Right forelimb (tissue), 1 donor: ENCODE measurements at places on chromosomes 13 and 19.

DNA sequence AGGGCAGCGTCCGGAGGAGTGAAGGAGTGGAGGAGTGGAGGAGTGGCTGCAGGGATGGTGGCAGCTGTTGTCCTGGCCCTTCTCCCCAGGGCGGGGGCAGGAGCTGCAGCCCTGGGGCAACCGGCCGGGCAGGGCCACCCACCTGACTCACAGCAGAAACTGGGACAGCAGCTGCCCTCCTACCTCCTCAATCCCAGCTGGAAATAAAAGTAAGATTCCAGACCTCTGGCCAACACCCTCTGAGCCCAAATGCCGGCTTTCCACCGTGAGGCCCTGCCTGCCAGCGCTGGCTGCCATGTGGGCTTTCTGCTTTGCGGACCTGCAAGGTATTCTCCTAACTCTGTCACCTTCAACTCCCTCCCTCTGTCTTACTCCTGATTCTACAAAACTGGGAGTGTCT, 3.3 kb upstream of the CLPP start:
- DNase-seq, result no peak

DNA sequence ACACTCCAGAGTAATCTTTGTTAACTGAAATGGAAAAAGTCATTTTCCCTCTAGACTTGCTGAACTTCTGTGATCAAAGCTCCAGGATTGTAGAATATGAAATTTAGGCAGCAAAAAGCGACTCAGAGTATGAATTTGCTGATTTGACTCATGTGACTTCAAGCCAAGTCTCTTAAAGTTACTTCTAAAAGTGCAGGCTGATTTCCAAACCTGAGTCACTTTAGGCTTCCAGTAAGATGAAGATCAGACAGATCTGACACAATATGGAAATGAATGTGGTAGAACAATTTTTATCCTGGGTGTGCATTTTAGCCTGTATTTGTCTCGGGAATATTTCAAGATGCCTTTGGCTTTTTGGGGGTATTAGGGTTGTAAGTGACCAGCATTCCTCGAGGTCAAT, 151.0 kb upstream of the TMTC4 start:
- no peak for DNase-seq

DNA sequence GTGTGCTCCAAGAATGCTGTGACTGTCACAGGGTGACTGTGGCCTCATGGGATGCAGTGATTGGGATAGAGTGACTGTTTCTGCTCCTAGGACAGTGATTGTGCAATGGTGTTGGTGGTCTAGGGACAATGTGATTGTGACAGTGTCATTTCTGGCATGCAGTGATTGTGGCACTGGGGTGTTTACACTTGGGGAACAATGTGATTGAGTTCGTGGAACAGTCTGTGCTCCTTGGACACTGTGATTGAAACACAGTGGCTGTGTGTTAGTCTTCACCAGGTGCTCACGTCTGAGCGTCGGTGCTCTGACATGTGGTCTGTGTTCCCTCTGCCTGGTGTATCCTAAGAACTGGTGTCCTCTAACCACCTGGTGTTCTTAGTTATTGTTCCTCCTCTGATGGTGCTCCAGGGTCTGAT, 1.7 kb downstream of the PDE4A start:
- no peak for DNase-seq

DNA sequence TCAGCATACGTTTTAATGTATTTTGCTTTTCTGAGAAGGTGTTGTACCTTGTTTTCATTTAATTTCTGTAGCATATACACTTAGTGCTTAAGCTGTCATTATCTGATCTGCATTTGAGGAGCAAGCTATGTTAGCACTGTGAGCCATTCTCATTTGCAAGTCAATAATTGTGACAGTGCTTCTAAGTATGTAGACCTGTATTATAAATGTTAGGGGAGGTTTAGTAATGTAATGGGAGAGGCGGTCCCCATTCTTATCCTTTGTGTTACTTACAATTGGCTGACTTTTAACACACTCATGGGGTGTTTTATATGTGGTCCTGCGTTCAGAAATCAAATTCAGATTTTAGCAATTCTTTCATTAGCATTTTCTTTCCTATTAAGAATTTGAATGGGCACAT, 90.2 kb downstream of the GPC6 start:
- no peak for DNase-seq

DNA sequence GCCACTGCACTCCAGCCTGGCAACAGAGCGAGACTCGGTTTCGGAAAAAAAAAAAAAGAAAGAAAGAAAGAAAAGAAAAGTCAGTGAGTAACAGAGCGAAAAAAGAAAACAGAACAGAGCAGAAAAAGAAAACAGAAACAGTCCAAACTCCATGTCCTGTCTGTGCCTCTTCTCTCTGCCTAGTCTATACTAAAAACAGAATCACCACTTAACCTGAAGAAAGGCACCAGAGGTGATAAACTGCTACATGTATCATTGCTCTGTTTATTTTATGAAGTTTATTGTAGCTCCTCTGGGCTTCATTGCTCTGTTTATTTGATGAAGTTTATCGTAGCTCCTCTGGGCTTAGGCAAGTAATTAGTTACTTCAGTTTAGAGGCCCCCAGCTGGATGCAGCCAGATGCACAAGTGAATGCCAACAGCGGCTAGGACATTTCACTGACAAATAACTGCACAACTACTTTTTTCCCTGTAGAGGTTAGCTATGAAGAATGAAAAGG, 39.2 kb downstream of the TBC1D4 start:
- no peak for DNase-seq

GRCh38 chr13:99481366-99481765, 19.9 kb upstream of the TM9SF2 start:
- no peak for DNase-seq
